Activated naive CD4-positive, alpha-beta T cell treated with Interleukin-2 at 50 U/mL for 16 hours (primary cell): ENCODE measurements at places on chromosomes 5 and 9.

DNA sequence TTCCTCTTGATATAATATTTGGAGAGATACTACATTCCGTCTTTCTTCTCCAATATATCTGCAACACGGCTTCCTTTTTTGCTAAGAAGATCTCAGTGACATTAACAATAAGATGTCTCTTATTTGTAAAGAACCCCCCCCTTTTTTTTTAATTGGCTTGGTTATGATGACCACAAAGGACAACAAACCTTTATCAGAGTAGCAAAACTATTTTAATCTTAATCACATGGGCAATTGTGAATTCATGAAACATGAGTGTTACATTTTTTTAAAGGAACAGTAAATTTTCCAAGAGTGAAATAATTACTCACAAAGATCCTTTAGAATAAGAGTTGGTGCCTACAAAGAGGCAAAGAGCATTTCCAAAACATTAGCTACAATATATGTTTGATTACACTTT, 554.1 kb downstream of the MAT2B start:
- no peak for DNase-seq

- DNase-seq: no peak
These were observed 58.9 kb upstream of the CNTLN start for GRCh38 chr9:17075758-17076485.

DNA sequence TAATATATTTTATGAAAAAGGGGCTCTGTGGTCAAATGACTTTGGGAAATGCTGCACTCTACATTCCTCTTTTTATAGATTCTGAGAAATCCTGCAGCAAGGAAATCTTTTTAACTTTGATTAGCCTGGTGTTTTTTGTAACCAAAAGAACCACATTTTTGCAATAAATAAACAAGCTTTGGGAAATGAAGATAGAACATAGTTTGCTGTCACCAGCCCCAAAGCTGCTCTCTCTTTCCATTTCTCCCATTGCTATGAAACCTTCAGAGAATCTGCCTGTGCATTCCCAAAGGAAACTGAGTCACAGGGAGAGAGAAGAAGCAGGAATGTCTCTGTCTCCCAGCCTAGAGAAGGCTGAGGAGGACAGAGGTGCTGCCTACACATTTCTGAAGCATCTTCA, 59.0 kb downstream of the COL15A1 start:
- DNase-seq: no peak

DNA sequence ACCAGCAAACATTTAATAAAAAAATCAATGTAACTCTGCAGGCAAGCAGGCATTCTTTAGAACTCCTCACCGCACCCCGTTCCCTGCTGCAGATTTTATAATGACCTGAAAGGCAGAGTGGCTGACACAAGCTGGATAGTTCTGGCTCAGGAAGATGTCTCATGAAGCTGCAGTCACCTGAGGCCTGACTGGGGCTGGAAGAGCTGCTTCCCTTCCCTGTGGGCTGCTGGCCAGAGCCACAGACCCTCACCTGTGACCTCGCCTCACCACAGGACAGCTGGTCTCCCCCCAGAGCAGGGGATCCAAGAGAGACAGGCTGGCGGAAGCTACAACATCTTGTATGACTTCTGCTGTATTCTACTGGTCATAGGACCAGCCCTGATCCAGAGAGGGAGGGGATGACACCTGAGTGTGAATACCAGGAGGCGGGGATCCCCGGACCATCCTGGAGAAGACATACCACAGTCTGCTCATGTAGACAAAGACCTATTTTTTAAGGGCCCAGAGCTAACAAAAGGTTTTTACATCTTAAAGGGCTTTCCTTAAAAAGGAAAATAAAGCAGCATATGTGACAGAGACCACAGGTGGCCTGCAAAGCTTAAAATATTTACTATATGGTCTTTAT, 43.9 kb downstream of the RAPGEF1 start:
- no peak for DNase-seq

- DNase-seq: no peak
These were observed 5.9 kb upstream of the CDH6 start for GRCh38 chr5:31187591-31187990.

GRCh38 chr5:65790371-65791163, 68.6 kb downstream of the NLN start:
- DNase-seq: peak; percentile 45

GRCh38 chr5:119355685-119356611, at the start of gene TNFAIP8:
Gene TNFAIP8 (plus strand): TSS chr5:119356019. CDS start chr5:119356091, 72 bp downstream.
- peak; percentile 84 for DNase-seq

DNA sequence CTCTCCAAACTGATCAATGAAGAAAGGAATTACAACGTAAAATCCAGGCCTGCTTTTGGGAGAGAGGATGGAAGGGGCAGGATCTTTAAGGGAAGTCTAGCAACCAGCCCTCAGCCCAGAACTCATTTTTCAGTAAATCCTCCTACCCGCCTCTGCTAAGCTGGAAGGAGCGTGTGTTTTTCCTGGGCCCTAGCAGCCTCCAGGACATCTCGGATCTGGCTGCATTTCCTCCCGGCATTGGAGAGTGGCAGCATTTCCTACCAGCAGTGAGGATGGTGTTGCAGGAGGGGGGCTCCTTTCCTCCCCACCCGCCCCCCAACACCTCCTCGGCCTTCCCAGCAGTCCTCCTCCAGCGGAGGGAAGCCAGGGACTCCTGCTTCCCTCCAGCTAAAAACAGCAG, 54.5 kb downstream of the DCP2 start:
- no peak for DNase-seq

DNA sequence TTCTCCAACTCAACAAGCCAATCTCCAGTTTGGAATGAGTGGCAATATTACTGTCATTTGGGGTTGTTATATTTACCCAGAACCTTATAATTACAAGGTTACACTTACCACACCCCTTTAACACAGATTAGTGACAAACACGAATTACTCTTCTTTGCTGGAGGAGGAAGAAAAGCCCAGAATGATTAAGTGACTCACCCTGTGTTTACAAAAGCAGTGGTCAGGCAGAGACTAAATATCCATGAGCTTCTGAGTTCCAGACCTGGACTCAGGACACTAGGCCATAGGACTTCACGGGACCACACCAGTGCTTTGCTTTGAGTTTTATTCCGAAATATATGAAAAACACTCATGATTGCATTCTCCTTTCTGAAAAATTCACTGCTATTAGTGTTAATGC, 370.8 kb downstream of the TLE1 start:
- no peak for DNase-seq
